ENCODE measurements at places on chromosomes 11 and 22.

- DNase-seq = no peak
Observed at GRCh38 chr11:64118876-64119665, 46.8 kb downstream of the MACROD1 start.

DNA sequence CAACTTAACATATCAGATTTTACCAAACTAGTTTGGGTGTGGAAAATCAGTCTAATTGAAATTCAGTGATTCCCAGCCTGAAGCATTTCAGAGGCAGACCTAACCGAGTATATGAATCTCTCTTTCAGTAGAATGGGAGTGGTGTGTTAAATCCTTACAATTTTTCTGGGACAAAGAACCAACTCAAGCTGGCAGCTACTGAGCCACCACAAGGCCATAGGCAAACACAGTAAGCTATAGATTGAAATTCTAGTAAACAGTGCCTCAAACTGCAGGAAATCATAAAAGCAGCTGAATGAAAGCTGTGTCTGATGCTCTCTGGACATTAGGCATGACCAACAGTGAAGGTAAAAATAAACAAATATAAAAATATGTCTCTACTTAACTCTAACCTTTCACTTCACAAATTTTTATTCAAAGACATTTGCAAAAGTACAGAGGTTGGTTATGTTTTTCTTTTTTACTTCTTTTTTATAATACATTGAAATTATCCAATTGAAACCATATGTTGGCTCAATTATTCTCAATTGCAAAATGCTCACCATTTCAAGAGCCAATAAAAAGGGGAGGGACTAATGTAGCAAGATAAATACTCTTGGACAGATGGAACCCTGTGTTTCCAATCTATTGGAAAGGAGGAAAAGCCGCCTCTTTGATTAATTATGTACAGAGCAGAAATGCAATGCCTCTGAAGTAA, 35.8 kb upstream of the FIBIN start:
- DNase-seq = peak; percentile 42

GRCh38 chr22:50560034-50560433, 2.7 kb downstream of the SYCE3 start:
- DNase-seq = no peak

DNA sequence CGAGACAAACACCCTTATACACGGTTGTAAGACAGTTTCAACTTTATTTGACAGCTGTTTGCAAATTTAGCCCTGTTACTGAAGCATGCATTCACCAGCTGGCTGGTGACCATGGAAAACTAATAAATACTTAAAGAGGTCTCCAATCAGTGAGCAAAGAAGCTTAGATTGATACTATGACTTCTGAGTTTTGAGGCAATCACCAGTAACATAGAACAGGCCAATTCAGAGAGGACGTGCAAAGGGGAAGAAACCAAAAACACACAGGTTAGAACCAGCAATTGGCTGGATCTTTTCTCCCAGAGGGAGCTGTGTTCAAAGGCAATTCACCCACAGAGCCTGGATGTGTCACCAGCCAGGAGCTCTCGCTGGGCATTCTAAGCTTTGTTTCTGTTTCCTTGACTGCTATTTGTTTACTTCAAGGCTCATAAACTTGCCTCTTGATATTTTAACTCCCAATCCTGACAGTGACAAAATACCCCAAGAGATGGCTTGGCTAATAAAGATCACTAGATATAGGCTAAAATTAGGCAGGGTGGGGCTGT, 113.6 kb upstream of the MTMR2 start:
- DNase-seq = peak; percentile 75

DNA sequence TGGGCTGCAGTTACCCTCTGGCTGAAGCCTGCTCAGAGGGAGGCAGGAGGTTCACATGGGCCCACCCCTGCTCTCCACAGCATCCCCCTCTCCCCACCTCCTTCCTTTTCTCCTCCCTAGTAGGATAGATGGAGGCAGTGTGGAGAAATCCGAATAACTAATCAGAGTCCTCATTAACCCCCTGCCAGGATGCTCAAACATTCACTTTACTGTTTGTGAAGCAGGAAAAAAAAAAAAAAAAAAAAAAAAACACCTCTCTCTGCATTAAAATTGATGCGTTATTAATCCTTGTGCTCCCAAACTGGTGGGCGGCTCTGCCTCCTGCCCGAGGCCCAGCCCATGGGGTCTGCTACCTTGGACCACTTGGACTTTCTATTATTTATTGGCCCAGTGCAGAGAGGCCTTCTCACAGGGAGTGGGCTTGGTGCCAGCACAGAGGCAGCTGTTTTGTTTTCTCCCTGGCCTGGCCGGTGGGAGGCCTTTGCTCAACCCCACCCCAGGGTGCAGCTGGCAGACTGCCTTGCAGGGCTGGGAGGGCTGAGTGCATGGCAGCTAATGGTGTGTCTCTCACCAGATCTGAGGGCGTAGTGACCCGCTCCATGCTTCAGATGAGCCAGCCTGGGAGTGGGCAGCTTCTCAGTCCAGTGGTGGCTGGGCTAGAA, 150.7 kb downstream of the PKNOX2 start:
- DNase-seq = peak; percentile 98

GRCh38 chr11:36774603-36775002, 176.6 kb upstream of the RAG2 start:
- no peak for DNase-seq

- no peak for DNase-seq
Observed at GRCh38 chr11:124638500-124638899, 15.8 kb downstream of the TBRG1 start.

GRCh38 chr11:134145715-134146114, 76.8 kb downstream of the JAM3 start:
- peak; percentile 13 for DNase-seq

DNA sequence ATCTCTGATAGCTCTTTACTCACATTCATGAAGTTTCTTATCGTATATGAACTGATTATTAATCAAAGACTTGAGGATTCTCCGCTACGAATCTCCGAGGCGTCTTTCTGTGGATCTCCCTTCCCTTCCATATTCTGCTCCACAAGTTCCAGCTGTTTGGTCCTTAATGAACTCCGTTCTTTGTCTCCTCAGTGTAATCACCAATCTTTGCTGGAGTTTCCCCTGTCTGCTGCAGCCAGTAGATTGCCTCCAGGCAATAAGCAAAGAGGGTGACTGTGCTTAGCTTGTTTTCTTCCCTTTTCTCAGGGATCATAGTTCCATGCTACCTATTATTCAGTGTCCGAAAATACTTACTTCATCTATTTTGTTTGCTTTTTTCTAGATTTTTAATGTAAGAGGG, 169.6 kb upstream of the FOLH1 start:
- DNase-seq = no peak

DNA sequence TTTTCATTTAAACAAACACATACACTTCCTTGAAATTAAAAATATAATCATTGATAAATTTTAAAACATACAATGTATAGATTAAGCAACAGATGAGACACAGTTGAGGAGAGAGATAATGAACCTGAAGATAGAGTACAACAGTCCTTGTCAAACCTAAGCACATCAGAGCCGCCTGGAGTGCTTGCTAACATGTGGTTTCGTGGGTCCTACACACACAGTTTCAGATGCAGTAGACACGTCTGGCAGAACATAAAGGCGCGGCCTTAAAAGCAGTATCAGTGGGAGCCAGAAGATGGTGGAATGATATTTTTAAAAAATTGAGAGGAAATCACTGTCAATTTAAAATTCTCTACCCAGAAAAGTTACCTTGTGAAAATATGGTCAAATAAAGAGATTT, 134.4 kb downstream of the MPPED1 start:
- DNase-seq = no peak

- DNase-seq = no peak
Observed at GRCh38 chr11:61613051-61613450, 32.2 kb upstream of the SYT7 start.

- DNase-seq = no peak
Observed at GRCh38 chr11:65104628-65105027, 7.0 kb upstream of the TM7SF2 start.

DNA sequence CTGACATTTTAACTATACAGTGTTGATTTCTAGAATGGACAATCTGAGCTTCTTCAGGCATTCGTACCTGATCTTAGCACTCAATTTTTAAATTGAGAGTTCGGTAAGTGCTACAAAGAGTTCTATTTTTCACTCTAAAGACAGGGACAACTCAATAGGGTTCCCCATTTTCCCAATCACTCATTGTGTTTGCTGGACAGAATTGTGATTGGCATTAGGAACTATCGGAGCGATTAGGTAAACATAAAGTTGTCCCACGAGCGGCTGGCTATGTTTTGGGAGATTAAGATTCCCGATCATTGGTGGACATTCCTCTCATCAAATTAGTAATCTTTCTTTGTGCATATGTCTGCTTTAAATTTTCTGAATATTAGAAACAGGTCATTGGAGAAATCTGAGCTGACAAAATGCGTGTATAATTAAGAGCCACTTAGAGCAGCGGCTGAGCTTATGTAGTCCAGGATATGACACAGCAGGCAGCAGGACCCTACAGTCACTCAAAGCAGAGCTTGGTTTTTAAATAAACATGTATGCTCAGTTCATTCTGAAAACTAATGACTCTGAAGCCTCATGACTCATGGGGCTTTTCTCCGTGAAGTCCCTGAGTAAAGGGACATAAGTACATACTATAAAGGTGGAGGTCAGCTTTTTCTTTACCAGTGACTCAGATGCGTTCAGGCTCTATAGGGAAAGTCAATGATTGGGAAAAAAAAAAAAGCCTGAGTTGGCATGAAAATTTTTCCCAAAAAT, 109.4 kb downstream of the GRIA4 start:
- peak; percentile 97 for DNase-seq

DNA sequence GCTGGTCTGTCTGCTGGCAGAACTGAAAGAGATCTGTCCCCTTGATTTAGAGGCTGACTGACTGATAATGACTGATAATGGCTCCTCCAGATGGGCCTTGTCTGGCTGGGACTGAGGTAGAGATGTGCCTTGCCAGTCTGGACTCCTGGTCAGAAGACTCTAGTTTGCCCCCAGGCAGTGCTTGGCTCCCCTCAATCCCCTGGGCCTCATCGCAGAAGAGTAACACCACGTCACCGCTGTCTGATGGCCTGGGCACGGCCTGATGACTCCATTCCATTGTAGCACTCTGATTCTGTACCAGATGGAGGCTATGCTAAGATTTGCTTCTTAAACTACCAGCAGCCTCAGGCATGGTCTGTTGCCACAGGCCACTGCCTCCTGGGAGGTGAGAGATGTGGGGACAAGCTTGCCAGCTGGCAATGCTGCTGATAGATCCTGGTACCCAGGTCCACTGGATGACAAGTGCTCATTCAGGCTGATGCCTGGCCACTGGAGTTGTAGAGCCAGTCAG, 19.1 kb downstream of the CYB5R2 start:
- peak; percentile 76 for DNase-seq

DNA sequence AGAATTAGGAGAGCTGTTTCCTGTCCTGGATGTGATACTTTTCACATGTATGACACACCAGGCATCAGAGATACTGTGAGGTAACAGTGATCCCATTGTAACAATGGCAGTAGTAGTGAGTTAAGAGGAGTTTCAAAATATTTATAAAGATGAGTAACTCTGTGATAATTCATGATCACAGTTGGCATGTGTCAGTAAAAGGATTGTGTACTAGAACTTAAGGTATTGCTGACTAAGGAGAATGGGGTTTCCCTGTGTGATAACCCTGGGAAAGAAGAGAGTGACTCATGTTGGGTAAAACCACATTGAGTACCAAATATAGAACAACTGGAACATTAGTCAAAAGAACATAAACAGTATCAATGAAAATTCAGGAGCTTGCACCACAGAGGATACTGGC, 22.9 kb upstream of the SLC5A1 start:
- no peak for DNase-seq

DNA sequence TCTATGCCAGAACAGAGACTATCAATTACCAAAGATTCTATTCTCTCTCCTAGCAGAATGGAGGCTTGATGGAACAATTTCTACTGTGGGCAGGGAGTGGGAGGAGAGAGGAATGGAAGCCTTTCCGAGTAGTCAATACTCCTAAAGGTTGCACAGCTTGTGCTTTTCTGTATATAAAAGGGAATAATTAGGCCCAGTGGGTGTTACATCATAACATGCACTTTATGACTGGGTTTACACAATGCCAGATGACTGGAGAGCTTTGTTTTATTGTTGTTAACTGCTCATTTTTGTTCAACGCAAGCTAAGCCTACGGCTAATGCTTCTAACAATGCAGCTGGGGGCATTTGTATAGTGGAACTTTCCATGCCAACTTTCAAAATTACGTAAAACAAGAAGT, 2237.9 kb upstream of the RAG2 start:
- peak; percentile 99 for DNase-seq

GRCh38 chr11:82533628-82534327, 199.9 kb downstream of the FAM181B start:
- peak; percentile 41 for DNase-seq

DNA sequence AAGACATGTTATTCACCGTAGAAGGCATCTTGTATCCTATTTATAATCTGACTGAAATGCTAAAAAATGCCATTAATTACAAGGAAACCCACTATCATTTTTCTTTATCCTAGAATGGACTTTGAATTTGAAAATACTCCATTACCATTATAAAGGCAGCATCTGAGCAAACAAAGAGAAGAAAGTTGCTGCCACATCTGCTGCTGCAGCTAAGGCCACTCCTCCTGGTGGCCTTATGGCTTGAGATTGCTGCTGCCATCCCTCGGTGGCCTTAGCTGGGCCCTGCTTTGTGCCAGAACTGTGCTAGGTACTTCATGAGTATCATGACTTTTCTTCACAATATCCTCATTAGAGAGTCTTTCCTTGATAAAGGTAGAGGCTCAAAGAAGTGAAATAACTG, 1210.1 kb upstream of the TENM4 start:
- no peak for DNase-seq

DNA sequence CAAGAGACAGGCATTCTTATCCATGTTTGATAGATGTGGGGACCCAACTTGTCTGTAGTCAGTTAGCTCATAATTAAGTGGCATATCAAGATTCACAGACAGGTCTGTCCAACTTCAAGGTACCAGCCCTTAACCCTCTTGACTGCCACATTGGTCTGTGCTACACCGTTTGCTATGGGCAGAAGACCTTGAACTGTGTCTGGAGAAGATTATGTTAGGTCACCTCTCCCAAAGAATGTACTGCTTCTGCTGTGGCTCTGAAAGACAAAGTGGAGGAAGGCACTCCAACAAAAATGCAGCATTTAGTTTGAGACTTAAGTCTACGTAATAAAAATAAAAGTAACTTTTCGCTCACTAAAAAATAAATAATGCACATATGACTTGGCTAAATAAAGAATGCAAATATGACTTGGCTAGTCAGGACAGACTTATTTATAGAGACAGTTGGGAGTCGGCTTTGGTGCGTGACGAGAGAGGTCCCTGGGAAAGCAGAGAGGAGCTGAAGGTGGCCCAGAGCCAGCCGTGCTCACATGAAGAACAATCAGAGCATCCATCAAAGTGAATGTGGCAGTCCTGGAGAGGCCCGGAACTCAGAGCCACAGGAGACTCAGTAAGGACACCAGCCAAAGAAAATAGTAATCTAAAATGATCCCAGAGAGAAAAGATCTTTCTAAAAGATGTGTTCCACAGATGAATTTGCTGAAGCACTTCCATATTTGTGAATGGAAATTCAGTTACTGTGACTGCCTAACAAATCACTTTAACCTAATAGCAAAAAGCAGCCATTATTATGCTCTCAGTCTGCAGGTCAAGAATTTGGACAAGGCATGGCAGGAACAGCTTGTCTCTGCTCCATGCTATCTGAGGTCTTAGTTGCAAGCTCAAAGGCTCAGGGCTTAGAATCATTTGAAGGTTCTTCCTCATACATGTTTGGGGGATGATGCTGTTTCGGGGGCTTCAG, 35.0 kb downstream of the CWC15 start:
- peak; percentile 84 for DNase-seq
